Activated gamma-delta T cell treated with Interleukin-2 at 50 U/mL for 16 hours (primary cell): ENCODE measurements at places on chromosomes 3 and 15.

DNA sequence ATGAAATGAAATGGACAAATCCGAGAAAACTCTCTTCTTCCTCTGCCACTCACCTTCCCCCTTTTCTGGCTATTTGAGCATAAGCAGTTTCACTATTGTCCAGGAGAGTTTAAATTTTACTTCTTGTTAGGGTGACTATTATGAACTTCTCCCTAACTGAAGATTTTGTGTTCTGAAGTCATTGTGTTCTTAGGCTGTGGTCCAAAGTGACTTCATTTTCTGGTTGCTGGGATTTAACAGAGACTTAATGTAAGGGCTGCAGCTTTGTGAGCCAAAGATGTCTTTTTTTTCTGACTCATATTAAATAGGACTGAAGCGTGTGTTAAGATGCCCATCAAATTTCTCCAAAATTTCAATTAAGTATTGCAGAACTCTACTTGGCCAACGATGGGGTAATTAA is 46.5 kb upstream of the FSTL1 start:
- DNase-seq: no peak

- DNase-seq: no peak
These were observed 932.7 kb upstream of the CFAP20DC start for GRCh38 chr3:59982510-59982909.

GRCh38 chr3:65856907-65857306 is 181.8 kb downstream of the MAGI1 start:
- no peak for DNase-seq

- DNase-seq: no peak
These were observed 1007.7 kb upstream of the SEMA6D start for GRCh38 chr15:46709460-46710083.
